ENCODE measurements at places on chromosomes 11 and 22.

DNA sequence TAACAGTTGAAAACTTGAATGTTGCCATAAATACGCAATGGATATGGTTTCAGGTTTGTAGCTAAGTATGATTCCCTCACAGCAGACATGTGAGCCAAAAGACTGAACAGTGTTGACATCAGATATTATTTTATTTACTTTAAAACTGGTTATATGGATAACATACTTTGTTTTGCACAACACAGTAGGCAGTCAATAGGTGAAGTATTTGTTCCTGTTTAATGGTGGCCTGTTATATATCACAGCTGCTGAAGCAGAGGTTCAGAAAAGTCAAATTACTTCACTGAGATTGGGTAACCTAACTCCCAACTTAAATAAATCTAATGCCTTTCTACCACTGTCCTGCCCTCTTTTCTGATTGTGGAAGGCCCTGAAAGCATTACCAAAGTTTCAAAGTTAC is 44.6 kb downstream of the YAP1 start:
- no peak for DNase-seq

DNA sequence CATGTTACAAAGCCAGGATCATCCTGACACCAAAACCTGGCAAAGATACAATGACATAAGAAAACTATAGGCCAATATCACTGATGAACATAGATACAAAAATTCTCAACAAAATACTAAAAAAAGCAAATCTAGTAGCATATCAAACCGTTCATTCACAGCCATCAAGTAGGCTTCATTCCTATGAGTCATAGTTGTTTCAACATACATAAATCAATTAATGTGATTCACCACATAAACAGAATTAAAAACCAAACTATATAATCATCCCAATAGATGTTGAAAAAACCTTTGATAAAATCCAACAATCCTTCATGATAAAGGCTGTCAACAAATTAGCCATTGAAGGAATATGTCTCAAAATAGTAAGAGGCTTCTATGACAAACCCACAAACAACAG is 1007.2 kb upstream of the RAG2 start:
- DNase-seq = no peak

DNA sequence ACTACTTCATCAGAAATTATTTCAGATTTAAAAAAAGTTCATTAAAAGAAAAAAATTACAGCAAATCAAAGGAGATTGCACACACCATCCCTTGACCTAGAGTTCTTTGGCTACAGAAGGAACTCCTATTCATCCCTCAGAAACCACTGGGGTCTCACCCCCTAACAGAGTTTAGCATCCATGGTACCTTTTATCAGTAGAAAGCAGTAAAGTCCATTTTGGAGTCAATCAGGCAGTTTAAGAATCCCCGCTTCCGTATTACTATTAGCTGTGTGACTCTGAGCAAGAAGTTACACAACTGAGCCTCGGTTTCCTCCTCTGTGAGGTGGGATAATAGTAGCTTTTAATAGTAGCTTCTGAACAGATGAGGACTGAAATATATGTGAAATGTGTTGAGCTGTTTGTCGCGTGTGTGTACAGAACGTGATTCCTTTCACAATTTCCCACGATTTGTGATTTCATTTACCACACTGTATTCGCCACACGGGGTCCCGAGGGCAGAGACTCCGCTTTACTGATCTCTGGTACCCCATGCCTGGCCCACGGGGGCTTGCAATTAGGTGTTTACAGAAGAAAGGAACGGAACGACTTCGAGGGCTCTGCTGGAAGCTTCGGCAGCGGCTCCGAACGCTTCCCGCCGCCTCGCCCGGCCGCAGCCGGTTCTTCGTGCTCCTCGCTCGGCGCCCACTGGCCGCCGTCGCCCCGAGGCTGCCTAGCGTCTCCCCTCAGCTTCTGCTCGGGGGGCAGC is 72.5 kb upstream of the ZBED5 start:
- peak; percentile 51 for DNase-seq

DNA sequence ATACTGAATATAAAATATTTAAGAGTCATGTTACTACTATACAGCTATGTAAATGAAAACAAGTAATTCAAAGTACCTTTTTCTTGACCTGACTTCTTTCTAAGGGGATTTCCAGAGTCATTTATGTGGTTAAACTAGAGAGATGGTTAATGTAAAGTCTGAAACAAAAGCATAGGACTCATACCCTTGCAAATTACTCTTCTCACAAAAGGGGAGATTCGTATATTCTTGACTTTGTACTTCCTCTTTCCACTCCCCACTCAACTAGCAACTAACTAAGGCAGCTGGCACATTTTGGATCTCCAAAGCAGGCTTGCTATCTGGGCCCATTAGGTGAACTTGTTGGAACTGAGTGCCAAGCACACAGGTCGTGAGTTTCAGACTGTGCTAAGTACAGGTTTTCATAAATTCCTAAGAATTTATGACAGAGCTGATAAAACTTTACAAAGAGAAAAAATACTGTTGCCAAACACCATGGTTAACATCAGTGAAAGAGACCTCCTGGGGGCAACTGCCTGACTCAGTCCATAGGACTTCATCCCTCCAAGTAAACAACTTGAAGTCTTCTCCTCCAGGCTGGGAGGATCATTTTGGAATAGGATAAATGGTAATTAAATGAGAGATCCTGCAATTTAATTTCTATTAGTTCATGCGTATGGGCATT is 77.0 kb upstream of the DDI1 start:
- peak; percentile 54 for DNase-seq

- no peak for DNase-seq
Observed at GRCh38 chr11:100817620-100818019, 130.5 kb downstream of the ARHGAP42 start.

DNA sequence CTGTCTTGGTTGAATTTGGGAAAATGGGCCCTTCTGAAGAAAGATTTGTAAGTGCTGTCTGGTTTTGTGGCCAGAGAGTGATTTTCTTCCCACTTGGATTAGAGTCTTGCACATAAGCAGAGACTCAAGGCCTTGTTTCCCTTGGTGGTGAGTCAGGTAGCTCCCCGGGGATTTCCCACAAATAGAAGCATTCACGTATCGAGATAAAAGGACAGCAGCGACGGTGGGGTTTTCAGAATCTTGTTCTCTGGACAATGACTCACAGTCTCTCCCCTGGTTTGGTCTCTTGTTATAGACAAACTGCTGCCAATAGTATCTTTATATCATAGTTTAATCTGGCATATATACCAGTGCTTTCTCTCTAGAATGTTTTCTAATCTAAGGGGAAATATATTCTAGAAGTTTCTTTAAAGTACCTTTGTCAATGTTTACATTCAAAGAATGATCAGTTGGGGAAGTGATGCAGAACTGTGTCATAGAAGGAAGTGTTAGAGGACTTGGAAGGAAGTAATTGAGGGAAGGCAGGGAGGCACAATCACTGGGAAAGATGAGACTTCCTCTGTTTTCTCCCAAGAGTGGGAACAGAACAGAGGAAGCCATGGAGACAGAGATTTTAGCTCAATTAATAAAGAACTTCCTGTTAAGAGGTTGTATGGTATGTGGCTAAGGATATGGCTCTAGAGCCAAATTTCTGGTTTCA is 18.1 kb downstream of the POLA2 start:
- peak; percentile 64 for DNase-seq

DNA sequence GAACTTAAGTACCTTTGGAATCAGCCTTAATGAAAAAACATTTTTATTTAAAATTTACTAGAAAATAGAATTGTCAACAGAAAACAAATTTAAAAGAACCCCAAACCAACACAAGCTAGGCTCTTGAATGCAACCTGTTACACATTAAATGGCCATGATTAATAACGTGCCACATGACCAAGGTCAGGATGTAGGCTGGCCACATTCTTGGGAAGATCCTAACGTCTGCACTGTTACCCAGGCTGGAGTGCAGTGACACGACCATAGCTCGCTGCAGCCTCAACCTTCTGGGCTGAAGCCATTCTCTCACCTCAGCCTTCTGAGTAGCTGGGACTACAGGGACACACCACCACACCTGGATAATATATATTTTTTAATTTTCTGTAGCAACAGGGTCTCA is 126.4 kb upstream of the APOA1 start:
- no peak for DNase-seq

DNA sequence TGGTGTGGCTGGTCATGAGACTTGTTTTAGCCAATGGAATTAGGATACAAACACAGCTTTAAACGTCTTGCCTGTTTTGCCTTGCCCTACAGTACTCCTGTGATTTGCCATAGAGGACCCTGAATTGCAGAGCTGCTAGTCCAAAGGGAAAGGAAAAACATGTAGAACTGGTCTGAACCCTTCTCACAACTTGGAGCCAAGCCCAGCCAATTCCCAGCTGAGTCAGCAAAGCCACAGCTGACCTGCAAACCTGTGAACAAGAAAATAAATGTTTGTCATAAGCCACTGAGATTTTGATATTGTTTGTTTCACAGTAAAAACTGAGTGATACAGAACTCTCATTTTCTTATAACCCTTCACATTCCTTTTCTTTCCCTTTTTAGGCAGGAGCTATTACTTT is 360.5 kb upstream of the API5 start:
- DNase-seq = no peak

DNA sequence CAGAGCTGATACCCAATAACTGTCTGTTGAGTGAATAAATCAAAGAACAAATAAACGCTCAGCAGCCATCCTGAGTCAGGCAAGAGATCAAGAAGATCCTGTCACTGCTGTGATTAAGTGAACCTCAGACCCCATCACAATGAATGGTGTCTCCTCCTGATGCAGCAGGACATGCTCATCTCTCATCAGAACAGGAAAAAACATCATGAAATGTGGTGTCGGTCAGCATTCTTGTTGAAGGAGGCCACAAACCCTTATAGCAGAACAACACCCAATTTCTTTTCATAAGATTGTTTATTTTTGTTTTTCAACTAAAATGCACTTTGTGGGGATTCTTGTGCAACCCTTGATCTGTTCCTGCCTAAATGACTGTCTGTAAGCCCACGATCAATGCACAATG is 60.3 kb downstream of the SYTL2 start:
- DNase-seq = no peak

DNA sequence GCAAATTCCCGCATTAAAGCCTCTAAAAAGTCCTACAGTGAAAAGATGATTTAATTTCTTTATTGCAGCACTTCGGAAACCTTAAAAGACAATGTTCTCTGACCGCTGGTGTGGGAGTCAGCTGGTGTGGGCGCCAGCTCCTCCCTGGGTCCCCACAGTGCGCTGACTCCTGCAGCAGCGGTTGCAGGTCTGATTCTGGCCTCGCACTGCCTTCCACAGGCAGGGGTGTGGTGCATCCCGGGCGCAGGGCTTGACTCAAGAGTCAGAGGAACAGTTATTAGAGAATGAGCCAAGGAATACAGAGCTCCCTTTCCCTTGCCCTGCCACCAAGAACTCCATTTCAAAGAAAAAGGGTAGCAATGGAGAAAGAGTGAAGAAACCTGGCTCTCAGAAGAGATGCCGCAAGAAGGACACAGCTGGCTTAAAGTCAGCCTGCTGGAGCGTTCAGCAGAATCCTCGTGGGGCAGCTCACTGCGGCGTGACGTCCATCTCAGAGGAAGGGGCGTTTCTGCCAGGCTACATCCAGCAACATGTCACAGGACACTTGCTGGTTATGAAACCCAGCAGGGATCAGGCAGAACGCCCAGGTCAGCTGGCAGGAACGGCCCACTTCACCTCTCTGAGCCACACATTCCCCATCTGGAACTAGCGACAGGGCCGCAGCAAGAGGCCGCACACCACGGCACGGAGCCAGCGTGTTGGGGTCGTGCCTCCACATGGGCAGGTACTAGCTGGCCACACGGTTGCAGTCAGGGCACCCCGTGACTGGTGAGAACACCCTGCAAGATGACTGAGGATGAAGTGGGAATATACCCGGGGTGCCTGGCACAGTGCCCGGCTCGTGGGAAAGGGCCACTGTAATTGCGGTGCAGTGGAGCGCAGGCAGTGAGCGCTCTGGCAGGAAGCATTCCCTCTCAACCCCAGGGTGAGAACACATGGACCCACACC is 18.1 kb upstream of the EFCAB6 start:
- DNase-seq = no peak

GRCh38 chr11:75497788-75498409 is 27.8 kb downstream of the GDPD5 start:
- no peak for DNase-seq

DNA sequence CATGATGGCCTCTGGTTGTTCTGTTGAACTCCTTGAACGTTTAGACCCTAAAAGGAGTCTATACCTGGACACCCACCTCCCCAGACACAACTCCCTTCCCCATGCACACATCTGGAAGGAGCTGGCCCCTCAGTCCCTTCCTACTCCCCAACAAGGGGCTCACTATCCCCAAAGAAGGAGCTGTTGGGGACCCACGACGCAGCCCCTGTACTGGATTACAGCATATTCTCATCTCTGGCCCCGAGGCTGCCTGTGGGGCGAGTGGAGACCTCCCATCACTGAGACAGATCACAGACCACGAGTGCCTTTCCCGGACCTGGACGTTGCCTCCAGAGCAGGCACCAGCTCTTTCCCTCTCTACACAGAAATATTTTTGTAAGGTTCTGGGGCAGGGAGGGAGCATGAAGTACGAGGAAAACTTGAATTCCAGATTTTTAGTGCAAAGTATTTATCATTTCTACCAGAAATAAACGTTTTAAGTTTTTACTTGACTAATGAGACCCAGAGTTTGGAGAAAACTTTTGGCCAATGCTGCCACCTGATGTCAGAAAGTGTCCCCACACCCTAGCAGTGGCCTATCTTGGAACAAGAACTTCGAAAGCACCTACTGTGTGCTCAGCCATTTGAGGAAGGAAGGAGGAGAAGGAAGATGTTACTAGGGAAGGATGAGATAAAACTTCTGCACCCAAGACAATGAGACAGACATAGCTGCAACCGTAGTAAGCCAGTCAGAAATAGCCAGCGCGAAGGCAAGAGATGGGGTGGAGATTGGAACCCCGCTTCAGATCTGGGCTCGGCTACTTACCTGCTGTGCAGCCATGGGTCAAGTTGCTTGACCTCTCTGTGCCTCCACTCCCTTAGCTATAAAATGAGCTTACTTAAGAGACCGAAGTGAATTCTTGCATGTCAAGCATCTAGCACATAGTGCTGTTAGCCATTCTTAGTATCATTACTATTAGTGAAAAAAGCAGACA is 10.2 kb upstream of the POU2F3 start:
- no peak for DNase-seq

GRCh38 chr11:43119275-43119970 is 192.4 kb upstream of the API5 start:
- no peak for DNase-seq

DNA sequence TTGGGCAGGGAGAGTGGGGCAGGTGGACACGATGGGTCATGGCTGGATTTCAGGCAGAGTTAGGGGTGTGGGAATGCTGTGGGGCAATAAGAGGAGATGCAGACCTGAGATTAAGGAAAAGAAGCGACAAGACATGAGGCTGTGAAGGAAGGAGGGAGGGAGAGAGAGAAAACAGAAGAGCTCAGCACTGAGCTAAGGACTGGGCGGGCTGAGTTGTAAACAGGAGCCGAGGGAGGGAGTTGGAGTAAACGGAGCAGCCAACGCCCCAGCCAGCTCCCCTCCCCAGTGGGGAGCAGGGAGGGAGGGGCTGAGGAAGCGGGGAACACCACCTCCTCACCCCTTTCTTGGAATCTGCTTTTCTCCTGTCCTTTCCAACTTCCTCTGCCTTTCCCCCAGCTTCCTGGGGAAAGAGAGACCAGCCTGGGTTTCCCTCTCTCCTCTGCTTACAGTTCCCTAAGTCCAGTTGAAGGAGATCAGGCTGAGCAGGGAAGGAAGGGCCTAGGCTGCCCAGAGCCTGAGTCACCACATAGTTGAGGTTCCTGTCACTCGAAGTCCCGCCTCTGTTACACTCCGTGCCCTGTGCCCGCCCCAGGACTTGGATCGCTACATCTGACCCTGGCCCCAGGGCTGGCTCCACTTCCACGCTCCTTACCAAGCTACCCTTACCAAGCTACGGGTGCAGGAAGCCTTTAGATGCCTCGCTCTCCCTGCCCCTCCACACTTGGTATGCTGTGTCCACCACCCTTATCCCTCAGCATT is 6.7 kb upstream of the AHNAK start:
- no peak for DNase-seq

- DNase-seq = no peak
Observed at GRCh38 chr11:16178273-16178672, 178.1 kb downstream of the SOX6 start.
